Calu3 (cell line): ENCODE measurements at places on chromosomes 11 and 22. TPM values are rescaled to one million over a fixed set of nuclear protein-coding genes. Genes with fewer than 3 reads are reported as not detected.

The FAM83F gene
- total RNA-seq = 21.0 and 21.9 TPM in 2 replicates

The HTR3A gene
- 0.42 TPM in 1 of 2 replicates, not detected in the other for total RNA-seq

The TSPAN4 gene
- 28.9 and 36.3 TPM in 2 replicates for total RNA-seq

The FOLR3 gene
- total RNA-seq = not detected in 2 replicates

The ANGPTL5 gene
- not detected in 2 replicates for total RNA-seq

The LSP1 gene
- total RNA-seq = not detected in 2 replicates

The YPEL1 gene
- total RNA-seq = 1.7 and 3.3 TPM in 2 replicates

The AQP11 gene
- total RNA-seq = 1.2 and 1.4 TPM in 2 replicates

The CACNA1I gene
- 0.05 and 0.07 TPM in 2 replicates for total RNA-seq

The OR51B4 gene
- not detected in 2 replicates for total RNA-seq

The CARD18 gene
- not detected in 2 replicates for total RNA-seq

The C22orf31 gene
- not detected in 2 replicates for total RNA-seq

The KLHDC7B gene
- 1.6 and 3.0 TPM in 2 replicates for total RNA-seq

The CYP2D6 gene
- 9.3 and 10.7 TPM in 2 replicates for total RNA-seq

DNA sequence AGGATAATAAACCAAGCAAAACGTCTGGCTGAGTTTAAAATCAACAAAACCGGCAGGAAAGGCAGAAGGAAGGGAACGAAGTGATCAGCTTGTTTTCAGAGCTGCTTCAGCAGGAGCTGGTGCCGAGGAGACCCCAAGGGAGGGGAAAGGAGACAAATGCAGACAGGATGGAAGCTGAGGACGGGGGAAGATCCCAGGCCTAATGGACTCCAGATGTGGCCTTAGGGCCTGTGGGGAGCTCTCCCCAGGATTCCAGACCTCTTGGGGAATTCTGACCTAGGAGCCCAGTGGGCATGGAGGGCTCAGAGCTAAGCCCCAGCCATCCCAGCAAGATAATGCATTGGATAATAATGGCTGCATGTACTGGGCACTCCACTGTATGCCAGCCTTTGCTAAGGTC lies 211.4 kb upstream of the NARS2 start:
- DNase-seq = no peak

DNA sequence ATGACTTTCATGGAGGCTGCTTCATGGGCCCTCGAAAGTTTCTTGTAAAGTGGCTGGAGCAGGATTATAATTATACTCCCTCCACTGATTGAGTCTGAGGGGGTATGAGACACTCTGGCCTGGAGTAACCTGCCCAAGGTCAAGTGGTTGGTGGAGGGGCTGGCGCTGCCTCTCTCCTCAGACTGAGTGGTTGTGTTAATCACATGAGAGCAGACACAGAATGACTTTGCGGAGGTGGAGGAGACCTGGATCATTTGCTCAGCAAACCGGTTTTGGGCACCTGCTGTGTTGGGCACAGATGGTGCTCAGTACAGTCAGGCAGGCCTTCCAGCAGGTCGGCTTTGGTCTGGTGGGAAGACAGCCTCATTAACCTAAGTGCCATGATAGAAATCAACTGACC lies 11.8 kb downstream of the BCR start:
- DNase-seq = peak; percentile 39

GRCh38 chr11:16266021-16266420 lies 90.3 kb downstream of the SOX6 start:
- no peak for DNase-seq

DNA sequence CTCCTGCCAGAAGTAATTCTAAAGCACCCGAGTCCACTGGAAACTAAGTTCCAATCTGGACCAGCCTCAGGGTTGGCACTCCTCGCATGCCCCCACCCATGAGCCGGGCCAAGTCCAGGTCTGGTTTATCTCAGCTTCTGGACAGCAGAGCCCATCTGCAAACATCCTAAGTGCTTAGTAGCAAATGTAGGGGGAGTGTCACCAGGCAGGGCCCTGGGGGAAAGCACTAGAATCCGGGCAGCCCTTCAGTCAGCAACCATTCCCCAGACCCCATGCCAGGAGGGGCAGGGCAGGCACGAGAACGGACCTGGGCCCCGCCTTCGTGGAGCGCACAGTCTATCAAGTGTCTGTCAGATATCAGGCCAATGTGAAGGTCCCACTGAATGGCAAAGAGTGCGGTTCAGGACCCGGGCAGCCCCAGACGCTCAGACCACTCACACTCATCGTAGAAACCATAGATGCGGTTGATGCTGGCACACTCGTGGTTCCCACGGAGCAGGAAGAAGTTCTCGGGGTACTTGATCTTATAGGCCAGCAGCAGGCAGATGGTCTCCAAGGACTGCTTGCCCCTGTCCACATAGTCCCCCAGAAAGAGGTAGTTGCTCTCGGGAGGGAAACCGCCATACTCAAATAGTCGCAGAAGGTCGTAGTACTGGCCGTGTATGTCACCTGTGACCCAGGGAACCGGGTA lies 1.3 kb downstream of the PPP1CA start:
- no peak for DNase-seq

GRCh38 chr11:44793350-44794090 lies 66.8 kb downstream of the TSPAN18 start:
- no peak for DNase-seq

GRCh38 chr11:45704635-45705034 lies 39.2 kb upstream of the CHST1 start:
- no peak for DNase-seq

GRCh38 chr11:24588081-24588480 lies 91.2 kb downstream of the LUZP2 start:
- DNase-seq = peak; percentile 2

- DNase-seq = no peak
These were observed 13.1 kb upstream of the ACCSL start for GRCh38 chr11:44034639-44035038.

GRCh38 chr11:67262731-67263675 lies 3.3 kb upstream of the GRK2 start:
- peak; percentile 89 for DNase-seq

DNA sequence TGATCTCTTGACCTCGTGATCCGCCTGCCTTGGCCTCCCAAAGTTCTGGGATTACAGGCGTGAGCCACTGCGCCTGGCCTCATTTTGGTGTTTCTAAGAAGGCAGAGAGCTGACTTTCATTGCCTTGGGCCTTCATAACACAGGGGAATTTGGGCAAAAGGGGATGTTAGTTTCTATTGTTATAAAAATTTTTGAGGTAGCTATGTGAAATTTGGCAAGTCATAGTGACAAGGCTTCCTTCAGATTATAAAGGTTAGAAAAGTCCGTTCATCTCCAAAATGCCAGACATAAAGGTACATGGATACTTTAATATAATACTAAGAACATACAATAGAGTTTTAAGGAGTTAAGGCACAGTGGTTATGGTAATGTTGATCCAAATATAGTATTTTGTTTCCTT lies 17.2 kb downstream of the LDHC start:
- DNase-seq = no peak

GRCh38 chr11:9953994-9954626 lies 290.2 kb downstream of the SWAP70 start:
- DNase-seq = no peak

- DNase-seq = no peak
These were observed 9.7 kb downstream of the MRTFA start for GRCh38 chr22:40626851-40627250.

GRCh38 chr11:107621081-107621480 lies 30.1 kb downstream of the ELMOD1 start:
- no peak for DNase-seq

- no peak for DNase-seq
These were observed 46.6 kb downstream of the CELF1 start for GRCh38 chr11:47506373-47506772.

DNA sequence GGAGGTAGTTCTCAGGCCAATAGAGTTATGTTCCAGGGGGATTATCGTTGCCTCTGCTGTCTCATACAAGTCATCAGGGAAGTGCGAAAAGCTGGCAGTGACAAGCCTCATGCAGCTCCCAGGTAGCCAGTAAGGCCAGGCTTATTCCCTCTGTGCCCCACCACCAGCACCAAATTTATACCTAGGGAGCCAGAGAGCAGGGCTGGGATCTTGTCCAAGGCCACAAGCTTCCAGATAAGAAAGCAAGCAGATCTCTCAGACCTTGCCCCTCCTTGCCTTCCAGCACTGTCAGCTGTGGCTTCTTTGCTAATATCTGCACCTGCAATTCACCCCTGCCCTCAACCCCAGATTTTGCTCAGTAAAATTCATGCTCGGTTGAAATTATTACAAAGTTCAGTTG lies 206.3 kb upstream of the FAT3 start:
- no peak for DNase-seq

DNA sequence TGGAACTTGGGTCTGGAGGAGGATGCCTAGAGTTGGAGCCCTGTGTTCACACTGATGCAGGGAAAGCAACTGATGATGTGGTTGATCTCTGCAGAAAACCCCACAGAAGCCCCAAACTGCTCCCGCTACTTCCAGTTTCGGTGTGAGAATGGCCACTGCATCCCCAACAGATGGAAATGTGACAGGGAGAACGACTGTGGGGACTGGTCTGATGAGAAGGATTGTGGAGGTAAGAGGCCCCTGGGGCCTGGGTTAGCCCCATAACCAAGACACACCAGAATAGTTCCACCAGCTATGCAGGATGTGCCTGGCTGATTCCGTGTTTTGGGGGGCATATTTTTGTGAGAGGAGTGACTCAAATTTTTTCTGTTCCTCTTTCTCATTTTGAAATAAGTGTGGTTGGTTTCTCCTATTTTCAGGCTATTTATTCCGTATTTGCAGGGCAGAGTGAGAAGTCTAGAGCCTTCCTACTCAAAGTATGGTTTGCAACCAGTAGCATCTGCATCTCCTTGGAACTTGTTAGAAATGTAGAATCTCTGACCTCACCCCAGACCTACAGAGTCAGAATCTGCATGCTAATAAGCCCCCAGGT lies 137.3 kb upstream of the SORL1-AS1 start:
- DNase-seq = no peak

DNA sequence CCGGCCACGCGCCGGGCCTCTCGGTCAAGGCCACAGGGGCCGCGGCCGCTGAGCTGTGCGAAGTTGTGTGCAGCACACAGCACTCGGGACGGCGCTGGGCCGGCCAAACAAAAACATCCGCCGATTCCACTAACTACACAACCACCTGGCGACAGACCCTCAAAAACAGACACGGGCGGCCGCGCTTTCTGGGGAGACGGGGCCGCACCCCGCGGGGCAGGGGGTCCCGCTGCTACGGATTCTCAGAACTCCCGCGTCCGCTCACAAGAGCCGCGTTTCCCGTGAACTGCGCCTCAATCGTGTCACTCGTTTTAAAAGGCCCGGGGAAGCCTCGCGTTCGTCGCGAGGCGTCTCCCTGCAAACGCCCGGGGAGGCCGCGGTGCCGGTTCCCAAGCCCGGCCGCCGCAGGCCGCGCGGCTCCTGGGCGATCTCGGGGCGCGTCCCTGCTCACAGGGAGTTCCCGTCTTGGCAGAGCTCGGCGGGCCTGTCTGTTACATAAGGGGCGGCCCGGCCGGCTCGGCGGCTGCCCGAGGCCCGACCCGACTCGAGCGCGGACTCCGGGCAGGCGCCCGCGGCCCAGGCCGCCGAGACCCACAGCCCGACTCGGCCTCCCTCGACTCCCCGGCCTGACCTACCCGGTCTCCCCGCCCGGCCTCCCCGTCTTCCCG lies 936 bp downstream of the BRD1 start:
- peak; percentile 27 for DNase-seq

- peak; percentile 55 for DNase-seq
These were observed 22.5 kb upstream of the SEPTIN5 start for GRCh38 chr22:19691721-19692341.

GRCh38 chr11:70091638-70092037 lies 13.5 kb downstream of the ANO1 start:
- DNase-seq = no peak

- DNase-seq = no peak
These were observed 552.8 kb upstream of the CHORDC1 start for GRCh38 chr11:90775567-90776165.

GRCh38 chr11:91244912-91245311 lies 979.7 kb upstream of the FAT3 start:
- no peak for DNase-seq

GRCh38 chr22:33984656-33985285 lies 64.5 kb upstream of the LARGE1 start:
- DNase-seq = no peak

GRCh38 chr11:44002191-44003093 lies 45.3 kb upstream of the ACCSL start:
- DNase-seq = no peak

- DNase-seq = peak; percentile 63
These were observed 6.1 kb upstream of the STIM1 start for GRCh38 chr11:3849297-3849874.
